ENCODE measurements at places on chromosomes 6 and 20.
A peak's percentile ranks its signal among the peaks of the same experiment; 100 is the strongest.

- DNase-seq, result peak; percentile 75
Observed at GRCh38 chr20:5100684-5101347, 18.9 kb downstream of the PCNA start.

GRCh38 chr20:37316116-37316774 is 26.8 kb downstream of the MANBAL start:
- no peak for DNase-seq

GRCh38 chr6:138774370-138774769 is 801 bp downstream of the CCDC28A start:
- no peak for DNase-seq

- DNase-seq, result no peak
Observed at GRCh38 chr6:19009769-19010168, 622.6 kb downstream of the RNF144B start.

- DNase-seq, result no peak
Observed at GRCh38 chr6:74939151-74939708, 266.6 kb downstream of the COL12A1 start.

GRCh38 chr20:39993742-39994141 is 695.3 kb downstream of the MAFB start:
- DNase-seq, result peak; percentile 66

- no peak for DNase-seq
Observed at GRCh38 chr6:70280400-70280853, 22.5 kb downstream of the COL9A1 start.

GRCh38 chr20:4041748-4042411 is 26.5 kb upstream of the RNF24 start:
- peak; percentile 52 for DNase-seq

GRCh38 chr20:19990850-19991249 is 26.3 kb upstream of the NAA20 start:
- no peak for DNase-seq

DNA sequence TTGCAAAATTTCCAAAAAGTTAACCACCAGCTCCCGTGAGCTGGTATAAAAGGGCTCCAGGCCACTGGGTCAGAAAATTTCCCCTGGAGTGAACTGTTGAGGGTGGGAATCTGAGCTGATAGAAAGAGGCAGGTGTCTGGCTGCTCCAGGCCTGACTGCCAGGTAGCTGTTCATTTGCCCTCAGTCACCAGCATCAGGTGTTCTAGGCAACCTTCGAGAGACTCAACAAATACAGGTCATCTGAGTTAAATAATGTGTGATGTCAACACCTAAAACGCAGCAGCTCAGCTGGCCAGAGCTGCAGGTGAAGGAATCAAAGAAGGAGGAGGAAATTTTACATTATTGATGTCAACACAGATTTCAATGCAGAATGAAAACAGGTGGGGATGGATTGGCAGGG is 46.7 kb downstream of the KCNK5 start:
- DNase-seq, result no peak

DNA sequence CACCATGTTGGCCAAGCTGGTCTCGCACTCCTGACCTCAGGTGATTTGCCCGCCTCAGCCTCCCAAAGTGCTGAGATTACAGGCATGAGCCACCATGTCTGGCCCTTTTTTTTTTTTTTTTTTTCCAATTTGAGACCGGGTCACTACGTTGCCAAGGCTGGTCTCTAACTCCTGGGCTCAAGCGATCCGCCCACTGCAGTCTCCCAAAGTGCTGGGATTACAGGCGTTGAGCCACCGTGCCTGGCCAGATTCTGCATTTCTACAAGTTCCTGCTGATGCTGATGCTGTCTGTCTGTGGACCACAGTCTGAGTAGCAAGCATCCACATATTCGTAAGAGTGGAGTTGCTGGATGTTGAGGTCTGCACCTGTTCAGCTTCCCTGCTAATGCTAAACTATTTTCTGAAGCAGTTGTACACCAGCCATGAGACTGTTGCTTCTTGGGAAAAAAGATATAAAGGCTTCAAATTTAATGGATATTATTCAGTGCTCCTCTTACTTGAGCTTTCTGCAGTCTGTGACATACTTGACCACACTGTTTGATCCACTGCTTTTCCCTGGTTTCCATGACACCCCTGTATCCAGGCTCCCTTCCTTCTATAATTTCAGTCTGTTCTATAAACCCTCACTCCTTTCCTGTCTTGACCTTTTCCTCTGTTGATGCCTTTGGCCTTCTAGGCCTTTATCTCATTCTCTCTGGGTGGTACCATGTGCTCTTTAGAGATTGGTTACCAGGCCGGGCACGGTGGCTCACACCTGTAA is 10.1 kb upstream of the ZBTB12 start:
- DNase-seq, result no peak
